Brain (organoid and tissue), 16 donors: ENCODE measurements at places on chromosomes 6 and 20.

DNA sequence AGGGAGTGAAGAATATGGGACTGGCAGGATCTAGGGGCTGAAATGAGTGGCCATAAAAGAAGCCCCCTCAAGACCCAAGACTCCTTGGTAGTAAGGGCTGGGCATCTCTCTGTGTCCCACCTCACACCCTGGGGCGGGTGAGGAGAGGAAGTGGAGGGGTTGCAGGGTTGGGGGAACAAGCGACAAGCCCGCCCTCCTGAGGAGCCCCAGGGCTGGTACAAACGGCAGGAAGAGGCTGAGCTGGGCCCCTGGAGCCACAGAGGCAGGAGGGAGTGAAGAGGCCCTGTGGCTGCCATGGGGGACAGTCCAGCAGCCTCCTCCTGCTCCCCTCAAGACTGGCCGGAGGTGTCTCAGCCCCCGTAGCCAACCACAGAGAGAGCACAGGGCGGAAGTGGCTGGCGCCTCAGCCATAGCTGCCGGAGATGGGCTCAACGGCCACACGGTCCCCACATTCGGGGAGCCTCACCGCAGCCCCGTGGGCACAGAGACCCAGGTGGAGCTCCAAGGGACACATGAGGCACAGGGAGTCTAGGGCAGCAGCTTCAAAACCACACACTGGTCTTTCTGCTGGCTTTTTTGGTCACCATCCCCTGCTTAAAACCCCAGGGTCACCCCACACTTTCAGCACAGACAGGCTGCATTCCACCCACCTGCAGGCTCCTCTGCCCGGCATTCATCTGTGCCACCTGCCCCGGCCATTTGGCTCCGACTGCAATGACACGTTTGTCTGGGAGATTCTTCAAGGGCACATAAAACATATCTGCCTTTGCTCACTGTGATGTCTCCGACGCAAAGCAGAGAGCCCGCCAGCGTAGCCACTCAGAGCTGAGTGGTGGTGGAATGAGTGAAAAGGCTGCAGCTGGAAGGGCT, 524 bp downstream of the C20orf203 start:
- DNase-seq, result no peak

- no peak for DNase-seq
These were observed 76.2 kb upstream of the TRAF3IP2 start for GRCh38 chr6:111681860-111682259.

GRCh38 chr6:63403725-63404124, 83.9 kb upstream of the LGSN start:
- DNase-seq, result no peak

- DNase-seq, result no peak
These were observed 173.7 kb downstream of the HACE1 start for GRCh38 chr6:104685871-104686549.

- no peak for DNase-seq
These were observed 4.1 kb downstream of the SPTLC3 start for GRCh38 chr20:13012886-13013285.

- DNase-seq, result no peak
These were observed 555.6 kb downstream of the KIF16B start for GRCh38 chr20:16017656-16018055.
